Suprapubic skin (tissue), 4 donors: ENCODE measurements at places on chromosomes 4 and X.

- no peaks in the 10 kb centered on the region for H3K27me3 ChIP-seq
- H3K36me3 ChIP-seq = peaks cover 4% of the 10 kb centered on the region
- peaks cover 2% of the 10 kb centered on the region for H3K4me1 ChIP-seq
- H3K27ac ChIP-seq = no peak overlapping the region
- DNase-seq = no peak
Observed at GRCh38 chr4:101075536-101075935, 271.8 kb downstream of the PPP3CA start.

GRCh38 chr4:121199742-121200561 is 35.8 kb upstream of the TNIP3 start:
- DNase-seq = no peak
- H3K4me1 ChIP-seq = no peaks in the 10 kb centered on the region
- H3K36me3 ChIP-seq = no peaks in the 10 kb centered on the region
- H3K27me3 ChIP-seq = no peaks in the 10 kb centered on the region
- no peak overlapping the region for H3K4me3 ChIP-seq
- no peak overlapping the region for H3K27ac ChIP-seq

GRCh38 chr4:5890063-5890727 is 2.7 kb downstream of the CRMP1 start:
- H3K27ac ChIP-seq = no peak overlapping the region
- H3K27me3 ChIP-seq = peaks cover 95% of the 10 kb centered on the region
- peaks cover 40% of the 10 kb centered on the region for H3K4me1 ChIP-seq
- peak overlapping the region; percentile 19 for H3K4me3 ChIP-seq

- no peak overlapping the region for H3K27ac ChIP-seq
- H3K4me1 ChIP-seq = no peaks in the 10 kb centered on the region
- H3K4me3 ChIP-seq = no peak overlapping the region
- no peaks in the 10 kb centered on the region for H3K27me3 ChIP-seq
- no peaks in the 10 kb centered on the region for H3K36me3 ChIP-seq
Observed at GRCh38 chr4:72118017-72118416, 86.2 kb downstream of the NPFFR2 start.

DNA sequence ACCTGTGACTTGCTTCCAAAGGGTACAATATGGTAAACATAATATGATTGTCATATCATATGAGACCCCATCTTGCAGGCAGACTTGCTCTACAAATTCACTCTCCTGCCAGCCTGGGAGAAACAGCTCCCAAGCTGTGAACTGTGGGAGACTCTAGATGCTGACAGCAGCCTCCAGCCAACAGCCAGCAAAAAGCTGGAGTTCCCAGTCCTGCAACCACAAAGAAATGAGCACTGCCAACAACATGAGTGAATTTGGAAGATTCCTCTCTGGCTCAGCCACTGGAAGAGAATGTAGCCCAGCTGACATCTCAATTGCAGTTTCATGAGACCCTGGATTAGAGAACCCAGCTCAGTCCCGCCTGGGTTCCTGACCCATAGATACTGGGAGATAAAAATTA is 145.4 kb downstream of the QDPR start:
- DNase-seq = no peak
- no peak overlapping the region for H3K4me3 ChIP-seq
- no peaks in the 10 kb centered on the region for H3K4me1 ChIP-seq

DNA sequence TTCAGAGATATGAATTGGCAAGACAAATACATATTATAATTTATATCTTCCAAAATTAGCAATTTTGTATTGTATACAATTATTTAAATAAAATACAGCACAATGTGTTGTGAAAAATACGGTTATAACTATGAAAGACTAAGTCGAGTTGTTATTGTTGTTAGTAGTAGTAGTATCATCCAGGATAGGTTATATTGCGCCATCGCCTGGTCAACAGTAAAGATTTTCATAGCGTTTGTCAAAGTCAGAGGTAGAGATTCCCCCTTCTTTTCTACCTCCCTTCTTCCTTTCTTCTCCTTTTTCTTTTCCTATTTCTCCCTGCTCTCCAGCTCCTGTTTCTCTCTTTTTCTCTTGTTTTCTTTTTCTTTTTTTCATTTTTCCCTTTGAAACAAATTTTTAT is 499.1 kb upstream of the EPHA5 start:
- H3K4me1 ChIP-seq = no peaks in the 10 kb centered on the region
- no peaks in the 10 kb centered on the region for H3K36me3 ChIP-seq
- no peak overlapping the region for H3K27ac ChIP-seq
- DNase-seq = no peak
- H3K27me3 ChIP-seq = no peaks in the 10 kb centered on the region

GRCh38 chr4:47721892-47722575 is 115.8 kb downstream of the CORIN start:
- peaks cover 4% of the 10 kb centered on the region for H3K27me3 ChIP-seq
- DNase-seq = no peak
- no peak overlapping the region for H3K27ac ChIP-seq
- H3K4me1 ChIP-seq = no peaks in the 10 kb centered on the region

DNA sequence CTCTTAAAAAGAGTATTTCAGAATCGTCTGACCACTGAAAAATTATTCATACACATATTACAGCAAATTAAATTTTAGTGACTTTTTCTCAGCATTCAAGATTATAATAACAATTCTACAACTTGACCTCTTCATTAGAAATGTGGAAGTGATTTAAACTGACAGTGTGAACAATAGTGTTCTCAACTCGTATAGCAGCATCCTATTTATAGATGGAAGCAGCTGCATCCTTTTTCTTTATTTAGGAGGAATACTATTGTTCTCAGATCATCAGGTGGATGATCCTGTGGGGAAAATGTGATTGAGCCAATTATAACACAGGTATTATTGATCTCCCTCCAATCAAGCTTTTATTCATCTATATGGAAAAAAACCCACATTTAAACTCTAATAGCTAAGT is 56.7 kb downstream of the RAPGEF2 start:
- DNase-seq = no peak
- H3K4me1 ChIP-seq = peaks cover 17% of the 10 kb centered on the region
- no peaks in the 10 kb centered on the region for H3K27me3 ChIP-seq
- H3K36me3 ChIP-seq = no peaks in the 10 kb centered on the region

DNA sequence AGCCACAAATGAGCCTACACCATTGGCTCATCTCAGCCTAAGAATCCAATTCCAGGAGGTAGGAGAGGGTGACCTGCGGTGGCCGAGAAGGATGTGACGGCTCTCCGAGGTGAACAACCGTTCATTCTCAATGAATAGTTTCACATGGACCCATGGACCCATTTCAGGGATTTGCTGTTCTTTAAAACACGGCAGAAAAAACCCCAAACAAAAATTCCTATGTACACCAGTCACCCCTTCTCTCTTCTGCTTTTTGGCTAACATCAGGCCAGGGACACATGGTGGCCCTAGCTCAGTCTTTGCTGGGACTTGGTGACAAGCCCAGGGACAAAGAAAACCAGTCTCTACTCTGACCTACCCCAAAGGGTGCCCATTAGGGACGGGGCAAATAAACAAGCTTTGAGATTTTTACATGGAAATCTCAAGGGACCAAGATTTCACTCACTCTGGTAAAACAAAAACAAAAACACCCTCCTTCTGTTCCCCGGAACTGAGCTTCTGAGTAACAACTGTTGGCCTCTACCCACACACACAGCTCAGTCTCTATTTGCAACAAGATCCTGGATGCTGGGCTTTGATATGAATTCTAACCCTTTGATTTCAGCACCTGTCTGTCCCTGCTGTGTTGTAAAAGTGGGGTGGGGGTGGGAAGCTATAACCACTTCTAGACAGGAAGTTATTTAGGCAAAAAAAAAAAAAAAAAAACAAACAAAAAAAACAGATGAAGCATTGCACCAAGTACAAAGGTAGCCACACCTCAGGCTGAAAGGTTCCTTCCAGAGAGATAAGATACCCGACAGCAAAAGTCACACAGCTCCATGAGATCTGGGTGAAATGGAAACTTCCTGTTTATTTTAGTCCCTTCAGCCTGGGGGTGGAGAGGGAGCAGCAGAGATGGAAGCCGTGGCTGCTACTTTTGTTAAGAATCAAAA is 49.0 kb downstream of the DDX3X start:
- H3K27ac ChIP-seq = peak overlapping the region; percentile 24
- peaks cover 5% of the 10 kb centered on the region for H3K4me1 ChIP-seq
- no peaks in the 10 kb centered on the region for H3K36me3 ChIP-seq
- no peak overlapping the region for H3K4me3 ChIP-seq
- no peak for DNase-seq
- H3K27me3 ChIP-seq = no peaks in the 10 kb centered on the region

GRCh38 chr4:167031534-167032156 is 202.6 kb downstream of the SPOCK3 start:
- no peak overlapping the region for H3K4me3 ChIP-seq
- no peak overlapping the region for H3K27ac ChIP-seq
- no peaks in the 10 kb centered on the region for H3K4me1 ChIP-seq
- DNase-seq = no peak

GRCh38 chr4:17427991-17428390 is 83.9 kb downstream of the QDPR start:
- no peaks in the 10 kb centered on the region for H3K4me1 ChIP-seq
- no peak overlapping the region for H3K4me3 ChIP-seq
- no peak overlapping the region for H3K27ac ChIP-seq
- H3K27me3 ChIP-seq = no peaks in the 10 kb centered on the region
- no peak for DNase-seq
- H3K36me3 ChIP-seq = no peaks in the 10 kb centered on the region

GRCh38 chr4:128444544-128445302 is 157.1 kb upstream of the PGRMC2 start:
- no peak overlapping the region for H3K4me3 ChIP-seq
- no peaks in the 10 kb centered on the region for H3K4me1 ChIP-seq
- no peak overlapping the region for H3K27ac ChIP-seq
- H3K27me3 ChIP-seq = no peaks in the 10 kb centered on the region
- no peak for DNase-seq

DNA sequence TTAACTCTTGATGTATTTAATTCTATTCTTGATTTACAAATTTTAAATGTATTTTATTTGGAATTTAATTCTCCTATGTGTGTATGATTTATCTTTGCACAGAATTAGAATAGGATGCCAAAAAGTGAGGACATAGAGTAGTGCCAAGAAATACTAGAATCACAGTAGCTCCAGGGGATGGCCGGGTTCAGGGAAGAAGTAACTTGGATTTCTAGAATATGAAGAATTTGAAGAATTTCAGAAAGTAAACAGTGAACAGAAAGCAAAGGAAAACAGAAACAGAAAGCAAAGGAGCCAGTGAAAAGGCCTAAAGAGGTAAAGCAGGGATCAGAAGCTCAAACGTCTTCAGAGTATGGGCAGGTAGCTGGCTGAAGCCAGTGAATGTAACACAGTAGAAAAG is 1187.6 kb downstream of the RPA4 start:
- no peaks in the 10 kb centered on the region for H3K4me1 ChIP-seq
- no peaks in the 10 kb centered on the region for H3K27me3 ChIP-seq
- DNase-seq = no peak
- no peak overlapping the region for H3K4me3 ChIP-seq
- H3K36me3 ChIP-seq = no peaks in the 10 kb centered on the region

GRCh38 chr4:109559983-109560686 is at the start of gene MCUB:
Gene MCUB, plus strand, starts transcription at chr4:109560246. Its CDS starts 92 bp downstream, at chr4:109560338.
- DNase-seq = peak; percentile 93
- H3K36me3 ChIP-seq = no peaks in the 10 kb centered on the region
- H3K4me3 ChIP-seq = peak within 1 kb of the TSS; percentile 79
- H3K27ac ChIP-seq = peak within 1 kb of the TSS; percentile 92
- peaks cover 20% of the 10 kb centered on the region for H3K4me1 ChIP-seq

DNA sequence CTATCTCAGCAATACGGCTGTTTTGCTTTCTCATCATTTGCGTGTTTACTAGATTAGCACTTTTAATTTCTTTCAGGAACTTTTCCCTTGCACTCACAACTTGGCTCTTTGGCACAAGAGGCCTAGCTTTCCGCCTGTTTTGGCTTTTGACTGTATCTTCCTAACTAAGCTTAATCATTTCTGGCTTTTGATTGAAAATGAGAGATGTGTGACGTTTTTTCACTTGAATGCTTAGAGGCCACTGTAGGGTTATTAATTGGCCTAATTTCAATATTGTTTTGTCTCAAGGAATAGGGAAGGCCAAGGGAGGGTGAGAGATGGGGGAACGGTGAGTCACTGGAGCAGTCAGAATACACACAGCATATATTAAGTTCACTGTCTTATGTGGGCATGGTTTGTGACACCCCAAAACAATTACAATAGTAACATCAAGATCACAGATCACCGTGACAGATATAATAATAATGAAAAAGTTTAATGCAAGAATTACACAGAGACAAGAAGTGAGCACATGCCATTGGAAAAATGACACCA is 27.3 kb downstream of the MND1 start:
- H3K4me3 ChIP-seq = no peak overlapping the region
- H3K36me3 ChIP-seq = no peaks in the 10 kb centered on the region
- no peaks in the 10 kb centered on the region for H3K4me1 ChIP-seq
- H3K27me3 ChIP-seq = no peaks in the 10 kb centered on the region
- no peak for DNase-seq
- H3K27ac ChIP-seq = no peak overlapping the region

- H3K27me3 ChIP-seq = no peaks in the 10 kb centered on the region
- H3K27ac ChIP-seq = no peak overlapping the region
- no peaks in the 10 kb centered on the region for H3K36me3 ChIP-seq
- H3K4me1 ChIP-seq = no peaks in the 10 kb centered on the region
- no peak for DNase-seq
- no peak overlapping the region for H3K4me3 ChIP-seq
Observed at GRCh38 chr4:41602113-41602512, 64.2 kb downstream of the LIMCH1 start.

DNA sequence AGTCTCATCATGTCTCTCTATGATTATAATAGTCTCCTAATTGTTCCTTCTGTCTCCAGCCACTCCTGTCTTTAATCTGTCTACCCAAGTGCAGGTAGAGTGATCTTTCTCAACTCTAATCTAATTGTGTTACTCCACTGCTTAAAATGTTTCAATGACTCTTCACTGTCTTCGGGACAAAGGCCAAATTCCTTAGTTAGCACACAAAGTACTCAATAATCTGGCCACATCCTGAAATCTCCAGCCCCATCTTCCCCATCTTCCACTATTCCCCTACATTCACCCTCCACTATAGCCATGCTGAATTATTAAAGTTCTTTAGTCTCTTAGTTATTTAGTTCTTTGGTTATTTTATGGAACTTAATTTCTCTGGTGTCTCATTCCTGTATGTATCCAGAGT is 353.3 kb downstream of the OPHN1 start:
- H3K27me3 ChIP-seq = no peaks in the 10 kb centered on the region
- H3K4me1 ChIP-seq = peaks cover 10% of the 10 kb centered on the region
- no peak overlapping the region for H3K27ac ChIP-seq
- H3K36me3 ChIP-seq = no peaks in the 10 kb centered on the region
- DNase-seq = no peak
- no peak overlapping the region for H3K4me3 ChIP-seq

- no peak overlapping the region for H3K4me3 ChIP-seq
- H3K27me3 ChIP-seq = no peaks in the 10 kb centered on the region
- H3K4me1 ChIP-seq = no peaks in the 10 kb centered on the region
Observed at GRCh38 chrX:41561045-41561444, 113.9 kb downstream of the NYX start.

GRCh38 chr4:22356987-22357596 is 158.8 kb downstream of the ADGRA3 start:
- DNase-seq = no peak
- no peak overlapping the region for H3K27ac ChIP-seq
- H3K27me3 ChIP-seq = no peaks in the 10 kb centered on the region
- no peaks in the 10 kb centered on the region for H3K4me1 ChIP-seq
